Dorsolateral prefrontal cortex (tissue), 122 donors: ENCODE measurements at places on chromosomes 7 and 10.

DNA sequence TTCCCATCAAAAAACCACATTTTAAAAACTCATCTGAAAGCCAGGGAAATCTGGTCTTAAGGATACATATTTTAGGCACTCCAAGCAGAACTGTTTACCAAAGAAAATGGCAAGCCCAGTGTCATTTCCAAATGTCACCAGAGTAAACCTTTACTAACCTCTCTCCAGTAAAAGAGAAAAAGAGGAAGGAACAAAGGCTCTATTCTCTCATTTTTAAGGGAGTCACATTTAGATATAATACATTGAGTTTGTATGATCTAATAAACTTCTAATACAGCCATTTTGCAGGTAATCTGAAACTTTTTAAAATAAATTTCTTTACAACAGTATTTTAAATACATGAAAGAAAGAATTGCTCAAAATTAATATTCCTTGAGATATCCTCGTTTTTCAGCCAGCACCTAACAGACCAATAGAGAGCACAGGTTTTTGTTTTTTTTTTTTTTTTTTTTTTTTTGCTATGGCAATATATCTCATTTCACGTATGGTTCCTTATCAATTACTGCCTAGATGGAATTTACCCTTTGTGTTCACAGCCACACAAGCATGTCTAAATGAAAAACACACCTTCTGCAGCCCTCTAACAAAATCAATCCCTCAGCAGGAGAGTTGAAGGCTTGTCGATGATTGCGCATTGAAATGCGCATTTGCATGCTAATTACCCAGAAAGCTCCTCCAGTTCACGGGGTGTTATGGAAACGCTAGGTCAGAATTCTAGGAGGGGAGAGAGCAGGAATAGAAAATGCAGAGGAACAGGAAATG lies 39.8 kb upstream of the MSRB2 start:
- no peak for DNase-seq

DNA sequence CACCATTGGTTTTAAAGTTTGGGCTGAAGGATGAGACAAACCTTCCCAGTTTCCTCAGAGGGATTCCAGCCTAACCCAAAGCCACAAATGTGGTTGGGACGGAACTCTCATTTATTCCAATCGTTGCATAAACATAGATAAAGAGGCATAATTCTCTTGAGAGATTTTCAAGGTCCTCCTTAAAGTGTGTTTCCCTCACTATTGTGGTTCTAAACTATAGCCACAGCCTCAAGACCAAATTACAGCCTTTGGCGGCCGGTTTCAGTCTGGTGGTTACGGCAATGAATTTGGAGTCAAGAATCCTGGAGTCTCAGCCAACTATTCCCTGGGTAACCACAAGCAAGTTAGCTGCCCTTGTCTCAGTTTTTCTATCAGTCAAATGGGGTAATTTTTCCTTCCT lies 42.6 kb downstream of the SEM1 start:
- no peak for DNase-seq

DNA sequence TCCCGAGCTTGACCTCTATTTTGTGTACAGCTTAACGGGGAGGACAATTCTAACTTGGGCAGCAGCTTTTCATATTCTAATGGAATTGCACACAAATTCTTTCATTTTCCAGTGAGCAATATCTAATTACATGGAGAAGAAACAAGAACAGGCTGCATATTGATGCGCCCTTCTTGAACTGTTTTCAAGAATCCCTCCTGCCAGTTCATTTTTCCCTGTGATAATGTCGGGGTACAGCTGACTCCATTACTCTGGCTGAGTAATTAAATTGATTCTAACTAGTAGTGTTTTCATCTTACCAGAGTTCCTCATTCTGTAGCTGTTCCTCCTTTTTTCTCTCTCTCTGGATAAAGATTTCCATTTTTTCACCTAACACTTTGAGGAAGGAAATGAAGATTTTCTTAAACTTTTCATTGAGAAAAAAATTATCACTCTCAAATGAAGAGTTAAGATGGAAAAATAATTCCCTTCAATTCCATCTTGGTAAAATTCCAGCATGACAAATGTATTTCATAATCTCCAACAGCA lies 190.9 kb downstream of the FANK1 start:
- no peak for DNase-seq

GRCh38 chr7:81693080-81693479 lies 76.8 kb downstream of the HGF start:
- DNase-seq, result no peak

GRCh38 chr7:16660702-16661464 lies 14.9 kb downstream of the BZW2 start:
- no peak for DNase-seq

DNA sequence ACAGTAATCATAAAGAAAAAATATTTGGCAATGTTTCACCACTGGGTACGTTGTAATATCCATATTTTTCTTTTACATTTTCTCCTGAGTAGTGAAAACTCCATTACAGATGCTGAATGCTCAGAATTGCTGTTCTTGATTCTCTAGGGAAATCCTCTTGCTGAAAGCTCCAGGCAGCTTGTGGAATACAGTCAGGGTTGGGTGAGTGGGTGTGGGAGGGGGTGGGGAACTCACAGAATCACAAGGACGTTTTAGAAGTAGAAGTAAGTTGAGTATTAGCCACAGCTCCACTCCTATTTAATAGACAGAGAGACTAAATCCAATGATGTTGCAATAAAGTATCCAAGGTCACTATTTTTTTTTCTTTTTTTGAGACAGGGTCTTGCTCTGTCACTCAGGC lies 1270.9 kb downstream of the TYW1 start:
- no peak for DNase-seq

DNA sequence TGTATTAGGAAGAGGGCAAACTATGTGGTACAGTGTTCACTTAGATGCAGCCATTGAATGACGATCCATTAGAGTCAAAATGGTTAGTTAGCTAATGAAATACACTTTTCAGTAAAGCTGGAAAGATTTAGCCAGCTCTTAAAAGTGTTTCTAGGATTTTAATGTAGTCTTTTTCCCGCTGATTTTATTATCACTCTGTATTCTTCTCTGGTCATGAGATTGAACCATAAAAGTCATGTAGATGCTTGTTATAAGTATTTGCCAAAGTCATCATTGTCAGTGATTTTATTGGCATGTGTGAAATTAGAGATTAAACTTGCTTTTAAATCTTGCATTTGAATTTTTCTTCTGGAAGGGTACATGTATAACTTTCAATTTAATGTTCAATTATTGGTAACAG lies 93.8 kb downstream of the ADK start:
- DNase-seq, result no peak

- DNase-seq, result no peak
Measured at GRCh38 chr7:14020339-14020900, 31.0 kb upstream of the ETV1 start.

- no peak for DNase-seq
Measured at GRCh38 chr7:14055813-14056212, 66.3 kb upstream of the ETV1 start.

- DNase-seq, result no peak
Measured at GRCh38 chr10:95279042-95279820, 11.6 kb downstream of the PDLIM1 start.

- DNase-seq, result no peak
Measured at GRCh38 chr10:118986815-118987790, 42.4 kb upstream of the NANOS1 start.

DNA sequence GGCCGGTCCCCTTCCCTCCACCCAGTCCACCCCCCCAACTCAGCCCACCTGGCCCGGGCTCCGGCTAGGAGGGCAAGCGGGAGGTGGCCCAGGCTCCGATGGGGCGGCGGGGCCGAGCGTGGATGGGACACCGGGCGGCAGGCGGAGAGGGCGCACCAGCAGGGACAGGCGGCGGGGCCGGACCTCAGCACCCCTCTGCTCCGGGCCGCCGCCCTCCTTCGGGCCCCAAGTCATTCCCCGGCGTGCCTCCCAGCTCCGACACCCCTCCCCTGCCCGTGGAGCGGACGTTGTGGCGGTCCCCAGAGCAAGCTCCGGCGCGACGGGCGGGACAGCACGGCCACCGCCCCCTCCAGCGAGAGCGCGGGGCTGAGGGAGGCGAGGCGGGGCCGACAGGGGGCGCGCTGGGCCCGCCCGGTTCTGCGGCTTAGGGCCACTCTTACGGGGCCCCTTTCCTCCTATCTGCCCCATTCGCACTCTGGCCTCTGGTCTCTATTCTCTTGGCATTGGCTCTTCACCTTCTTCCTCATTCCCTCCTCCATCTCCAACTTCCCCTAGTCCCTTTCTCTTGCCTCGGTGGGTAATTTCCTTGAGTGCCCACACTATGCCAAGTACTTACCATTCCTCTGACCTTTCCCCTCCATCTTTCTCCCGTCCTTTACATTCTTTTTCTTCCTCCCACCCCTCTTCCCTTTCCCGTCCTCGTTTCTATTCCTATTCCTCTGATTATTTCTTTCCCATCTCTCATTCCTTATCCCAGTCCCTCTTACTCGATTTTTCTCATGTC lies 701 bp upstream of the GBX1 start:
- DNase-seq, result no peak

GRCh38 chr7:156504687-156505545 lies 135.7 kb upstream of the RNF32 start:
- DNase-seq, result no peak

DNA sequence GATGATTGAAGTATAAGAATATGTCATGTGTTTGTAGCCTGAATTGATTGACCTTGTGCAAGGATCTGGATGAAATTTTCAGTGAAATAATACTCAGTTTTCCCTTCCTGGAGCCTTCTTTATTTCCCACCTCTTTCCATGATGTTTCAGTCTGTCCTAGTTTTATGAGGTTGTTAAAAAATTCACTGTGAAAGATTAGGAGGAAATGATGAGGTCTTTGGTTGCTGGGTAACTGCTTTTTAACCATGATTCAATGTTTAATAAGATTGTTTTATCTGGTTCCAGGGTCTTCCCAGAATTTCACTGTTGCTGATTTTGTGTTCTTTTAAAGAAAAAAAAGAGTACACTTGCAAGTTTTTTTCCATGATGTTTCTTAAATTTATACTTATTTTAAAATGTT lies 221.5 kb downstream of the MBL2 start:
- no peak for DNase-seq

GRCh38 chr7:81811956-81812865 lies 42.4 kb upstream of the HGF start:
- DNase-seq, result no peak

DNA sequence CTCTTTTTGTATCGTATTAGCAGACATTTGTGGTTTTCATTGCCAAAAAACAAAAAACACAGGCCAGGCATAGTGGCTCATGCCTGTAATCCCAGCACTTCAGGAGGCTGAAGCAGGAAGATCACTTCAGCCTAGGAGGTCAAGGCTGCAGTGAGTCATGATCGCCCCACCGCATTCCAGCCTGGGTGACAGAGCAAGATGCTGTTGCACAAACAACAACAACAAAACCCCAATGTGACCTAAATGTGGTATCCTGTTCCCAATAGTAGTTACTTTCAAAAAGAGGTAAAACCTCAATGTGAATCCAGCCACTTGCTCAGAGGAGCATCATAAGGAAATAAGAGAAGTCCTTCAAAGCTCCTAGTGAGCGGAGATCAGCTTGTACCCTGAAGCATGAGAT lies 45.8 kb upstream of the SKAP2 start:
- DNase-seq, result no peak

GRCh38 chr10:13634207-13634606 lies 47.4 kb downstream of the PRPF18 start:
- no peak for DNase-seq

GRCh38 chr7:66741-67140 lies 125.6 kb upstream of the FAM20C start:
- peak; percentile 32 for DNase-seq

DNA sequence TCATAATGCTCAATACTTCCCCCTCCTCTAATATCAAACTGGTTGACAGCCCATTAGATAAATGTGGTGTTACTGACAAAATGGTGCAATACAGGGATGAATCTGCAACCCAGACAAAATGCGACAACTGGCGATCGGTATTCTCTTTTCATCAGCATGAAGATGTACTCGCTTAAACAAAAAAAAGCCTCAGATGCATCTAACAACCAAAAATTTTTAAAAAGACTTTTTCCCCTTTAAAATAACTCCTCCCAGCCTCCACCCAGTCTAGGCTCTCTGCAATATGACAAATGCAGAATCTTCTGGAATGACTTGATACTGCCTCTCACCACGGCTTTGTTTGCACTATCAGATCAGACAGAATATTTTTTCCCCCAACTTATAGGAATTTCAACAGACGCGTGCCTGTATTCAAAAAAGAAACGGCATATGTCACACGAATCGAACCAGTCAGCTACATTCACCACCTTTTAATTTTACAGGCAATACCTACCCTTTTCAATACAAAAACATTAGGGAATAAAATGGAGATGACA lies 1.2 kb downstream of the YWHAG start:
- no peak for DNase-seq

DNA sequence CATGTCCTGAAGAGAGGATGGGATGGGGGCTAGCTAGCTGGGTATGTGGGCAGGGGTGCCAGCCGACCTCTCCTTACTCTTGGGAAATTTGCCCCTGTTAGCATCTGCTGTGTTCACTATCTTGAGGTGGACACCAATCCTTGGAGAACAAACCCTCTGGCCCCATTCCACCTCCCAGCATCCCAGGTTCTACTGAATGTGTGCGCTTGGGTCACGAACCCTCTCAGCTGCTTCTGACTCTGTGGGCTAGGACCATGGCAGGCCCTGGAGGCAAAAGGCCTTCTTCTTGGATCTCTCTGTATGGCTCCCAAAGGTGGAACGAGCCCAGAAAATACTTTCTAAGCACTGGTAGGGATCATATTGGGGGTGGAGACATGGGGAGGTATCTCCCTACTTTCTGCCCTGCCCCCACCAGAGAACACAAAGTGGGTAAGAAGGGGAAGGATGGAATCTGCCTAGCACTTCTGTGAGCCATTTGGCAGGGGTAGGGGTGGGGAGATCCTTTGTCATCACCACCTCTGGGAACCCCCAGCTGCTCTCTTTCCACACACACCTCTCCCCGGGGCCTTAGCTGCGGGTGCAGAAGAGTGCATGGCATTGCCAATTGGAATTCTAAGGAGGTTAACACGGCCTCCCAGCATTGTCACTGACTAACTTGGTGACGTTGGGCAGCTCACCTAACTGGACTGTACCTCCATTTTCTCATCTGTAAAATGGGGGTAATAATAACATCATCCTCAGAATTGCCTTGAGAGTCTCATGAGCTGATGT lies 7.7 kb downstream of the UNC5B start:
- no peak for DNase-seq

GRCh38 chr7:104825099-104825498 lies 188.9 kb upstream of the KMT2E start:
- no peak for DNase-seq

DNA sequence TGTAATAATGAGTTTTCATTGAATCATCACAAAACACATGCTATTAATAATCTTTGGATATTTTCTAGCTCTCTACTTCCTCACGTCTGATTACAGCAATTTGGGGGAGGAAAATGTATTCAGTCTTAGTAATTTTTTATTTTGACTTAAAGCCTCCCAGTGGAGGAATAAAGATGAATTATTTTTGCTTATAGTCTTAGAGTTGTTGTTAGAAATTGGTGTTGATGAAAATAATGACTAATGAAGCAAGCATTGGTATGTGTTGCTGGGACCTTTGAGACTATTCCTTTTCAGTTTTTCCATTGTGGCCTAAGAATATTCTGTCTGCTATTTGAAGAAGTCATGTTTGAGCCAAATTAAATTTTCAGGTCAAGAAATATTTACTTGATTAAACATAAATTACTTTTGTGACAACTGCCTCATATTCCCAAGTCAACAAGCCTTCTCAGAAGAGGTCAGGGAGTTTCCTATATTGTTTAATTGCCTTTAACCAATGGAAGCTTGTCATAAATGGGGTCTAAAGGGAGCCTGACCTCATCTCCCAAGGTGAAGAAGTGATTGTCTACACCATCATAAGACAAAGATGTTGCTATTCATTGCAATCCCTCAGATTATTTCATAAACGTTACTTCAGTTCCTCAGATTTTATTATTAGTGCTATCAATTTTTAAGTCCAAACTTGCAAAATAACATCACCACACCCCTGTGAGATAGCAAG lies 90.0 kb downstream of the ST7 start:
- DNase-seq, result no peak

GRCh38 chr7:100570954-100571828 lies 2.5 kb downstream of the SAP25 start:
- no peak for DNase-seq
